ENCODE measurements at places on chromosomes 1 and 21.

- no peak for DNase-seq
These were observed 29.1 kb downstream of the TEX35 start for GRCh38 chr1:178541829-178542553.

GRCh38 chr1:2861988-2862813 lies 60.7 kb upstream of the TTC34 start:
- DNase-seq: no peak

DNA sequence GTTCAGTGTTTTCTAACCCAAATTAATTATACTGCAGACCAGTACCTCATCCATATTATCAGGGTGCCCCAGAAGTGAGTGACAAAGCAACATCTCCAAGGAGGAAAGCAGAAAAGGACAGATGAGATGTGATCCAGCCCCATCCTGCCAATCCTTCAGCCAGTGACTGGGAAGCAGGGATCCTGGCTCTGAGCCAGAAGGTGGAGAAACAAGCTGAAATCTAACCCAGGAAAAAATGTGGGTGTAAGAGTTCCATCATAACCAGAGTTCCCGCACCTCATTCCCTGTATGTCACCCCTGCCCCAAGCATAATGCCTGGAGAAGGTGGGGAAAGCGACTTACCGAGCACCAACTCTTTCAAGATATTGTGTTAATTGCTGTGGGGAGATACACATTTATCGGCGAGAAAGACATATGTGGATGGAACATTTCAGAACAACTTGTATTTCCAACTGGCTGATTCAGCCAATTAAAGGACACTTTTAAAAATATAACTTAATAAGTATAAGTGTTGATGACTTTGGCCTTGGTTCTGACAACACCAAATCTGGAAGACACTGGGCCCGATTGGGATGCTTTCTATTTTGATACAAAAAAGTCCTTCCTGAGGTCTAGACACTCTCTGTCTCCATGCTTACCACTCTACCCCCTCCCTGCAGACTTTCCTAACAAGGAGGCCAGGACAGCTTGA lies 14.9 kb downstream of the PLEKHA6 start:
- no peak for DNase-seq

GRCh38 chr21:33691945-33692603 lies 49.8 kb downstream of the ITSN1 start:
- no peak for DNase-seq

DNA sequence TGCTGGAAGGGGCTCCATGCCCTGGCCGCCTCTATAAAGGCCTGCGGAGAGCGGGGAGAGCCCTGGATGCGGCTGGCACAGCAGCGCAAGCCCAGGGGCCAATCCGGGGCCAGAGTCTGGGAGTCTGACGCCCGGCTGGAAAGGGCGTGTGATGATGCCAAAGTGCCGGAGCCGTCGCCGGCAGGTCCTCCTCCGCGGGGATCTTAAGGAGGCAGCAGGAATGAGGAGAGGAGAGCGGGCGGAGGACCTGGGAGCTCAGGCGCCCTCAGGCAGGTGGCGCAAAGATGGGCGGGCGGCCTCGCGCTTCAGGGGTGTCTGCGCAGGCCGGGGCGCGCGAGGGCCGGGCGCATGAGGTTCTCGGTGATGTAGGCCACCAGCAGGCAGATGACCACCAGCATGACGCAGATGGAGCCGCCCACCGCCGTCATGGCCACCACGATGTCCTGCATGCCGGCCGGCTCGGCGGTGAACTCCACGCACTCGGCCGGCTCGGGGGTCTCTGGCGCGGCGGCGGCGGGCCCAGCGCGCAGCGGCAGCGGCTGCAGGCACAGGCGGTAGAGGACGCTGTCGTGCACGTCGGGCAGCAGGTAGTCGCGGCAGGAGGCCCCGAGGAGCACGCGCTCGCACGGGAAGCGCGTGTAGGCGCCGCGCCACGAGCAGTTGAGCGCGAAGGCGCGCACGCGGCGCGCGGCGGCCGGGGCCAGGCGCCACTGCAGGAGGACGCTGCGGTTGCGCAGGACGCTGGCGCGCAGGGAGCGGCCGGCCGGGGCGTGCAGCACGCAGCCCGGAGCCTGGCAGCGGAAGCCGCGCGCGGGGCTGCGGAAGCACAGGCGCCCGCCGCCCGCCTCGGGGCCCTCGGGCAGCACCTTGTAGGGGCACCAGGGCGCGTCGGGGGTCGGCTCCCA lies 653 bp downstream of the FNDC10 start:
- no peak for DNase-seq

DNA sequence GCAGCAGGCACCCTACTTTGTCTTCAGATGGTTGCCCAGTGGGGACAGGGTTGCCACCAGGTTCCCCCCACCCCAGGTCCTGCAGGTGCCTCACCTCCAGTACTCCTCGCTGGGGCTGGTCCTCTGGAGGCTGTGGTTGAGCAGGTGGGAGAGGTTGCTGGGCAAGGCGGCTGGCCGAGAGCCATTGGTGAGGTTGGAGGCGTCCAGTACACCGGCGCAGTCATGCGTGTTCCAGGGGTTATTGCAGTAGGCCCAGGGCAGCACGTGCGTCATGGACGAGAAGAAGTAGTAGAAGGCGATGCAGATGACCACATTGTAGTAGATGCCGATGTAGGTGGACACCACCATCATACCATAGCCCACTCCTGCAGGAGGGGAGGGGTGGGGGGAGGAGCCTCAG lies 16.9 kb downstream of the CCDC24 start:
- no peak for DNase-seq

DNA sequence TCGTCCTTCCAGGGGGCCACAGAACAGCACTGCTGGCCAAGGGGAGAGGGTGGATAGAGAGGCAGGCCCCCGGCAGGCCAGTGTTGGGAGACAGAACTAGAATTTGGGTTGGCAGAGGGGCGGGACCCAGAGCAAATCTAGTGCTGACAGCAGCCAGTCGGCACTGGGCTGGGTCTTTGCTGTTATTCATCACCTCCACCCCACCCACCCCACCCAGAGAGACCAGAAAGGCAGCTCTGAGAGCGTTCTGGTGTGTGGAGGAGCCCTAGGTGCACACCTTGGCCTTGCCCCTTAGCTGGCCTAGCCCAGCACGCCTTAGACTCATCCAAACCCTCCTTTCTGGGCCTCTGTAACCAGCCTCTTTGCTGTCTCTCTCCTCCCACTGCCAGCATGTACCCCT lies 6.4 kb upstream of the PKP1 start:
- no peak for DNase-seq

GRCh38 chr1:244291236-244292201 lies 160.2 kb downstream of the ADSS2 start:
- DNase-seq: no peak

- DNase-seq: no peak
These were observed 136.4 kb downstream of the AKT3 start for GRCh38 chr1:243713470-243714186.

- DNase-seq: no peak
These were observed 38.9 kb downstream of the LMO4 start for GRCh38 chr1:87367549-87367948.

DNA sequence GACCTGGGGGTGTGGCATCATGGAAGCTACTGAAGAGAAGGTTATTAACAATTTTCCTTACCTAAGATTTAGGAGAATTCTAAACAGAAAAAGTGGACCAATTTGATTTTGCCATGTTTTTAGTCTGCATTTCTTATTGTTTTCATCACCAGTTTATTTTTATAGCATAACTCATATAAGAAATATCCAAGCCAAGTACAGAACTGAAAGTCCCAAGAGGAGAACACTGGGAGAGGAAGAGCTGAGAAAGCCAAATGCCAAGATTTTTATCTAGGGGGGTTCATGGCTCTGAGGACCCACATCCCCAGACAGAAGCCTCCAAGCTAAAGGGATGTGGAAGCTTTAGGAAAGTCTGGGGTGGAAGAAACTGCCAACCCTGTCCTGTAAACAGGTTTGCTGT lies 109.4 kb upstream of the DUSP10 start:
- no peak for DNase-seq

DNA sequence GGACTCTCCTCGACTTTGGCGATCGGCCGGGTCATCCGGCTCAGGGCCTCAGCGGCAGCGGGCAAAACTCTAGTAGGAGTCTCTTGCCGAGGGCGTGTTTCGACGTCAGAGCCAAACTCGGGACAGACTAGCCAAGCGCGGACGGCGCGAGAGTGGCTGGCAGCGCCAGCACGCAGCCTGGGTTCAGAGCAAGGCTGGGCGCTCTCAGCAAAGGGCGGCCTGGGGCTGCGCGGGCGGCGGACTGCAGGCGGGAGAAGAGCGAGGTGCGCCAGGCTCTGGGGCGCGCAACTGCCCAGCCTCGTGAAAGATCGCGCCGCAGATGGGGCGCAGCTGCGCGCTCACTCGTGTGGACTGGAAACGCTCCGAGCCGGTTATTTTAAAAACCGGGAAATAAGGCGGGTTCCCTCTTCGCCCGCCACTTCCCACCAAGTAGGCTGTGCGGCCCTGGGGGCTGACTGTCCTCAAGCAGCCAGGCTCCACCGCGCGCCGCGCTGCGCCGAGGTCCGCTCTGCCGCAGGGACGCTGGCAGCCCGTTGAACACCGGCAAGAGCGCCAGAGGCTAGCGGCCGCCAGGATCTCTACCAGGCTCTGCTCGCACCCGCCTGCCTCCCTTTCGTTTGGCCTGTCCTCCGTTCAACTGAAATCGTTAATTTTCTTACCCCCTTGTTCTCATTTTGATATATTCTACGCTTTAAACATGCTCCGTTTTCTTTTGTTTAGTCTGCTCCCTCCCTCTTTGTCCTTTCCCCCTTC lies 2.4 kb downstream of the ALX3 start:
- no peak for DNase-seq

DNA sequence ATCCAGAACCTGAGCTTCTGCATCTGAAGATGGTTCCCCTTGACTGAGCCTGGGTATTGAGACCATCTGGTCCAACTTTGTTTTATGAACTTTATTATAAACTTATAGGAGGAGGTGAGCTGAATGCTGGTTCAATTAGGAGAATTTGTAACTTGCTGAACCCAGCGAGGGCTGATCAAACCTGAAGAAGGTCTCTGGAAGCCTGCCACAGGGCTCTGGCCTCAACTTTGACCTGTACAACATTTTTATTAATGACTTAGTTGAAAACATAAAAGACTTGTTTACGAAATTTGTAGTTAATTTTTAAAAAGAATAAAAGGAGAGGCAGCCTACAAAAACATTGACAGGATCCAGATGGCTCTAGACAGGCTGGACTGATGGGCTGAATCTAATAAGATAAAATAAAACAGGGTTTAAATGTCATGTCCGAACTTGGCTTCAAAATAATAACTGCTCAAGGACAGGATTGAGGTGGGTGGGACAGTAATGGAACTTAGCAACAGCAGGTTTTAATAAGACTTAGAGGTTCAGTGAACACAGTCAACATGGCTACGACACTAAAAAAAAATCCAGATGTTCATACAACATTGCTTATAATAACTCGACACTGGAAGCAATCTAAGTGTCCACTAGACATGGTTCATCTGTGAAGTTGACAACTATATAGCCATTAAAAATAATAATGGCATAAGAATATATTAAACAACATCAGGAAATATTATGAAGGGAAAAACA lies 53.4 kb upstream of the GJB5 start:
- DNase-seq: no peak

- DNase-seq: no peak
These were observed 3.8 kb upstream of the INKA2 start for GRCh38 chr1:111742938-111743549.

DNA sequence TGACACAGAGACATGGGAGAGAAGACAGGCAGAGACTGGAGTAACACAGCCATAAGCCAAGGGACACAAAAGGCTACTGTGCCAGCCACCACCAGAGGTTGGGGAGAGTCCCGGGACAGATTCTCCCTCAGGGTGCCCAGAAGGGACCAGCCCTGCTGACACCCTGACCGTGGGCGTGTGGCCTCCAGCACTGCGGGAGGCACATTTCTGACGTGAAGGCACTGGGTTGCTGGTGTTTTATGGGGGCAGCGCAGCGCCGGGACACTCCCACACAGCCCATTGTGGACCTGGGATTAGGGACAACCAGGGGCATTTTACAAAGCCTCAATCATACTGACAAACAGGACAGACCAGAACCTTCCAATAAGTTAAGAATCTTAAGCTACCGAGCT lies 26.2 kb downstream of the PRDM15 start:
- DNase-seq: no peak

GRCh38 chr21:14862794-14863720 lies 201.7 kb downstream of the NRIP1 start:
- no peak for DNase-seq

DNA sequence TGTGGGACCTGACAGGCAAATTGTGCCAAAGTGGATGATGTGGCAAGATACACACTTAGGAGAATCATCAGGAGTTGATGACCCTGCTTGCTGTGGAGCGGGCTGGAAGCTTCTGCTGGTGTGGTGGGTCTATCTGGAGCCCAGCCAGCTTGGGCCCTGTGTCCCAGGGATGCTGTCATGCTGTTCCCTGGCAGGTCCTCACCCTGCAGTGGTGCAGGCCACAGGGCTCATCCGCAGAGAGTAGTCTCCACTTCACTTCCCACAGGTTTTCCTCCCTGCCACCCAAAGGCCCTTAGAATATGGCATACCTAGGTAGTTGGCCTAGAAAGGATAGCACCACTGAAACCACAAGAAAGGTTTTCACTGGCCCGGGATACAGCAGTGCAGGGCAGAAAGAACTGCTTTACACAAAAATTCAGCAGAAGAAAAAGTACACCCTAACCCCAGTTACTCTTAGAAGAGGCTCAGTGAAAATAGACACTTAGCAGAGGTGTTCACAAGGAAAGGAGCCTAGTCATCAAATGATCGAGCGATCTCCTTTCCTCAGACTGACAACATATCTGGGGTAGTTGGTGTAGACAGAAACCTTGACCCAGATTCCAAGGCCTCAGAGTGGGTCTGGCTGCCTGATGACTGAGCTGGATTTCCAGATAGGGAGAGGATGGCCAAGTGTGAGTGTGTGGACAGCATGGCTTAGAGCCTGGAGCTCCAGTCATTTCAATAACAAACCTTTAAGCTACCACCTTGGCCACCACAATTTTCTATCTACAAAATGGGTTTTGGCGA lies 1.3 kb upstream of the C1orf226 start:
- no peak for DNase-seq

GRCh38 chr1:66346057-66346795 lies 187.7 kb upstream of the SGIP1 start:
- DNase-seq: no peak

DNA sequence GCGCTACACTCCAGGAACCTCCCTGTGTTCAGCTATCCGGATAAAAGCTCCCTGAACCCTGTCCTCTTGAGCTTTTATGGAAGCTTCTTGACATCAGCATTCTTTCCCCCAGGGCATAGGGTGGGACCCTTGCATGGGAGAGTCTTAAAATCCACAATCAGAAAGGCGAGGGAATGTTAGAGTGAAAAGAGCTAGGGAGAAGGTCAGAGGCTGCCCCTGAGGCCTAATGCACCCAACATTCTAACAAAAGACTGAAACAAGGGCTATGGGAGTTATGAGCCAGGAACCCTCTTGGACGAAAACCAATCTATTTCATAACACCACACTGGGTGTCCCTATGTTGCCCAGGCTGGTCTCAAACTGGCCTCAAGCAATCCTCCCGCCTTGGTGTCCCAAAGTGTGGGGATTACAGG lies 36.7 kb downstream of the NEK2 start:
- no peak for DNase-seq

DNA sequence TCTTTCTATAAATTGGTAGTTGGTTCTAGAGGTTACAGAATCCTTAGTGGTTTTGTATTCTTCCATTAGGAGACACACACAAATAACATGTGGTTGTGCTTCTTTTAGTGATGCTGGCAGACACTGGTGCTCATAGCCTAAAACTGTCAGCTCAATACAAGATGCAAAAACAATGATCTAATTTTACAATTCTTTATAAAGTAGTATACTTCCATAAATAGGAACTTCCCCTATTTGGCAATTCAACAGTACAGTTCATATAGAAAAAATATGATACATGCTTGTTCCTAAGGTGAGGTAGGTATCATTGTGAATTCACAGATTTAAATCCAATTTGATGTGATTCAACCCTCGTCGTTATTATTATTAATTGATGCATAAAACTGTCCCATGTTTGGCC lies 20.8 kb upstream of the CCDC17 start:
- DNase-seq: no peak

GRCh38 chr1:190373705-190374336 lies 103.8 kb downstream of the BRINP3 start:
- DNase-seq: no peak

Data from stimulated activated CD4-positive, alpha-beta T cell treated with anti-CD3 and anti-CD28 coated beads, Interleukin-2, amount 100 ng/mL, for 4 hours (primary cell).